ENCODE measurements at places on chromosomes 3 and 15. TPM values are rescaled to one million over a fixed set of nuclear protein-coding genes. Genes with fewer than 3 reads are reported as not detected.

TPRG1 gene
- 0.78 TPM for polyA plus RNA-seq

CAMKV gene
- polyA plus RNA-seq = 0.18 TPM

GPR149 gene
- not detected for polyA plus RNA-seq

ZIC1 gene
- polyA plus RNA-seq = not detected

LEKR1 gene
- polyA plus RNA-seq = 1.2 TPM

HRG gene
- polyA plus RNA-seq = 1.8 TPM

SLC12A8 gene
- polyA plus RNA-seq = 8.3 TPM

NMNAT3 gene
- polyA plus RNA-seq = 9.0 TPM

NTRK3 gene
- 13.7 TPM for polyA plus RNA-seq

P2RY1 gene
- 2.6 TPM for polyA plus RNA-seq

SLC9A9 gene
- polyA plus RNA-seq = 4.7 TPM

SLC28A1 gene
- polyA plus RNA-seq = 6.8 TPM

C3orf70 gene
- 9.2 TPM for polyA plus RNA-seq

CLDN18 gene
- 1.8 TPM for polyA plus RNA-seq

RNF13 gene
- 79.2 TPM for polyA plus RNA-seq

C3orf52 gene
- polyA plus RNA-seq = 7.9 TPM

GOLIM4 gene
- polyA plus RNA-seq = 106 TPM

SLC33A1 gene
- 38.6 TPM for polyA plus RNA-seq

XCR1 gene
- polyA plus RNA-seq = 0.17 TPM

MRPS11 gene
- 37.1 TPM for polyA plus RNA-seq

CCR8 gene
- not detected for polyA plus RNA-seq

PTH1R gene
- 172 TPM for polyA plus RNA-seq

TGM4 gene
- polyA plus RNA-seq = 0.18 TPM

AP4E1 gene
- 8.6 TPM for polyA plus RNA-seq

P2RY14 gene
- 0.50 TPM for polyA plus RNA-seq

TF gene
- 6.9 TPM for polyA plus RNA-seq

WDR93 gene
- 4.1 TPM for polyA plus RNA-seq

LIPH gene
- polyA plus RNA-seq = 2.7 TPM

ANKUB1 gene
- polyA plus RNA-seq = 0.46 TPM

MFN1 gene
- 83.4 TPM for polyA plus RNA-seq

PAK6 gene
- polyA plus RNA-seq = 6.1 TPM

SEMA3G gene
- 24.5 TPM for polyA plus RNA-seq

IL5RA gene
- polyA plus RNA-seq = 0.79 TPM

DPPA2 gene
- 0.90 TPM for polyA plus RNA-seq

CDCP1 gene
- polyA plus RNA-seq = 0.99 TPM

EOMES gene
- 0.12 TPM for polyA plus RNA-seq

ACVR2B gene
- 18.2 TPM for polyA plus RNA-seq

PDZRN3 gene
- polyA plus RNA-seq = 41.4 TPM

GREM1 gene
- polyA plus RNA-seq = 0.52 TPM

INSYN1 gene
- polyA plus RNA-seq = 26.2 TPM

RBM5 gene
- polyA plus RNA-seq = 268 TPM

CASR gene
- 22.8 TPM for polyA plus RNA-seq

GJD2 gene
- polyA plus RNA-seq = not detected

FANCD2OS gene
- not detected for polyA plus RNA-seq

MRAS gene
- polyA plus RNA-seq = 29.4 TPM

SLC6A11 gene
- polyA plus RNA-seq = 0.11 TPM

Measured in renal cortex interstitium (tissue), 15 donors.